Activated T-helper 2 cell treated with anti-CD3 and anti-CD28 coated beads, Interferon-gamma antibody, Interleukin-2, Interleukin-4, amounts not matched to agents 10 μg/mL and 5 μg/mL and 100 μg/mL, durations not matched to agents 14 hours and 24 hours and 36 hours (primary cell): ENCODE measurements at places on chromosomes 12 and 14.

- no peaks in the 10 kb centered on the region for H3K36me3 ChIP-seq
- no peak overlapping the region for H3K27ac ChIP-seq
- H3K4me3 ChIP-seq, result no peak overlapping the region
- DNase-seq, result no peak
- no peaks in the 10 kb centered on the region for H3K27me3 ChIP-seq
Measured at GRCh38 chr12:17204289-17205054, 598.5 kb upstream of the LMO3 start.

DNA sequence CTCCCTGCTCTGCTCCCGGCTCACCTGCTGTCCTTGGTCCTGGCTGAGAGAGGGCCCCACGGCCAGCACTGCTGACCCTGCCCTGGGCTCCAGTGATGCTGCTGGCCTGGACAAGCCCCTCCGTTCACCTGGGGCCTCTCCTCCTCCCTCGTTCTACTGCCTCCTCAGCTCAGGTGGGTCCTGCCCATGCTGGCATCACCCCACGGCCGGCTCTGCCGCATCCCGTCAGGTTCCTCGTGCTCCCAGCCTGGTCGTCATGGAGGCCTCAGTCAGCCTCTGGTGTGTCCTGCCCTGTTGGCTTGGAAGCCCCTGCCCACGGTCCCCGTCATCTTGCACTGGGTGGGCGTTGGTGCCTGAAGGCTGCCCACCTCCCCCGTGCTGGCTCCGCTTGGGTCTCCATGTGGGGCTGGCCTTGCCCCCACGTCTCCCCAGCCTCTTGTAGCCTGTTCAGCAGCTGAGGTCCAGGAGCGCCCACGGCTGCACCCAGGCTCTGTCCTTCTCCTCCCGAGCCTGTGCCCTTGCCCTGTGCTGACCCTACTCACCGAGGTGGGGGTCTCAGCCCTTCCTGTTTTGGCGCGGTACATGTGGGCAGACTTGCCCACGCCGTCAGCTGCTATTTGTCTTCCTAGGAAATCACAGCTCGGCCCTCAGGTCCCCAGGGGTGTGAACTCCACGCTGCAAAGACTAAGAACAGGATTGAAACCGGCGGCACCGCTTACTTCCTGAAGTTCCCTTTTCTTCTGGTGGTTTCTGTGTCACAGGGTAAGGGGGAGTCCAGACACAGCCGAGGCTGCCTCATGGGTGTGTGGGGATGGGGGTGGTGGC lies 121.6 kb downstream of the TMEM121 start:
- H3K36me3 ChIP-seq, result no peaks in the 10 kb centered on the region
- no peaks in the 10 kb centered on the region for H3K4me1 ChIP-seq
- no peaks in the 10 kb centered on the region for H3K27me3 ChIP-seq
- no peak overlapping the region for H3K27ac ChIP-seq
- no peak overlapping the region for H3K4me3 ChIP-seq

DNA sequence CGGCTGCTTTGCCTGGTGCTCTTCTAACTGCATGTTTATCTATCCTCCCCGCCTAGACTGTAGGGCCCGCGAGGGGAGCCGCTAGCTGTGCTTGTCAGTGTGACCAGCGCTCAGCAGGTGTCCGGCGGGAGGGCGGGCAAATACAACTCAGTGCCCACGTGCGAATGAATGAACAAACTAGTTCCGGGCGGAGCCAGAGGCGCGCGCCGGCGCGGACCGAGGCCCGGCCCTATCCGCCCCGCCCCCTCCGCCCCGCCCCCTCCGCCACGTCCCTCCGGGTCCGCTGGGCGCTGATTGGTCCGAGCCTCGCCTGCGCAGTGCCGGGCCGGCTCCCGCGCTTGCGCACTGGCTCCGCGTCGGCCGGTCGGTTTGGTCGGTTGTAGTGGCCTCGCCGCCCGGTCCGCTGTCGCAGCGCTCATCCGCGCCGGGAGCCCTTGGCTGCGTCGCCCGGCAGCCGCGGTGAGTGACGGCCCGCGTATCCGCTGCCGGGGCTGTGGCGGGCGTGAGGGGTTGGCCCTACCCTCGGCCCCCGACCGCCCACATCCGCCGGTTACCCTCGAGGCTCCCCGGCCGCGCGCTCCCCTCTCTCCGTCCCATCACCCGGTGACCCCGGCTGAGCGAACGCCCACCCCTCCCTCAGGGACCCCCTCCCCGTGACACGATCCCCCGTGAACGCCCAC lies 60.0 kb downstream of the DDX51 start:
- peak overlapping the region; percentile 97 for H3K27ac ChIP-seq
- peak overlapping the region; percentile 97 for H3K4me3 ChIP-seq
- H3K4me1 ChIP-seq, result peaks cover 19% of the 10 kb centered on the region
- peak; percentile 86 for DNase-seq
- H3K36me3 ChIP-seq, result peaks cover 25% of the 10 kb centered on the region

- H3K27me3 ChIP-seq, result peaks cover under 1% of the 10 kb centered on the region
- no peak overlapping the region for H3K4me3 ChIP-seq
- H3K4me1 ChIP-seq, result no peaks in the 10 kb centered on the region
- no peak for DNase-seq
Measured at GRCh38 chr12:67019070-67019469, 250.1 kb upstream of the CAND1 start.

DNA sequence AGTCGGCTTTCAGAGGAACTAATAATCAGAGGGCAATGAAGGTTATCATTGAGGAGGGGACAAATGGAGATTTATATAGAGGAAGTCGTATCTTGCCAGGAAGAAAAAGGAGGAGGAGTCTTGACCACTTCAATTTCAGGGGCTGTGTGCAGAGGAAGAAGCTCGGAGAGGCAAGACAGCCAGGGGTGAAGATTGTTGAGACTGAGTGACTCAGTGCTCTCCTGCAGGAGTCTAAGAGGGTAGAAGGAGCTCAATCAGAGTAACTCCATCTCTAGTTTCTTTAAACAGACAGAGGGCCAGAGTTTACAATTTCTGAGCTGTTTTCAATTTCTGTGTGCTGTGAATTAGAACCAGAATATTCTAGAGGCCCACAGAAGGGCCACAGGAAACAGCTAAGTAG lies 439.3 kb upstream of the PRICKLE1 start:
- H3K27ac ChIP-seq, result no peak overlapping the region
- no peak overlapping the region for H3K4me3 ChIP-seq
- no peaks in the 10 kb centered on the region for H3K36me3 ChIP-seq

- peaks cover 7% of the 10 kb centered on the region for H3K27me3 ChIP-seq
- no peak overlapping the region for H3K4me3 ChIP-seq
- H3K36me3 ChIP-seq, result no peaks in the 10 kb centered on the region
- DNase-seq, result no peak
- H3K27ac ChIP-seq, result no peak overlapping the region
- H3K4me1 ChIP-seq, result peaks cover 5% of the 10 kb centered on the region
Measured at GRCh38 chr14:54252072-54252730, 144.6 kb upstream of the CDKN3 start.

DNA sequence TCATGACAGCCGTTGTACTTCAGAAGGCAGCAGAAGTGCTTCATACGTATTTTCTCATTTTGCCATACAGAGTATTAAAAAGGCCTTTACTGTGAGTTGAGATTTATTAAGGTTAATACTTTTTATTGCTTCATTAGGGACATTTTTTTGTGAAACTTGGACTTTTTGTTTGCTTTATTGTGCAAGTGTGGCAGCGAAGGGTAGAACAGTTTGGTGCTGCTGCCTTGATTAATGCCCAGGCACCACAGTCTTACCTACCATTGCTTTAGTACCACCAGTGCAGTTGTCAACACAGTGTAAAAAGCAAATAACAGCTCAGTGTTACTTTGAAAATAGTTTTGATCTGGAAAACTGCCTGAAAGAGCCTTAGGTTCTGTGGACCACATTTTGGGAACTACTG lies 147.4 kb downstream of the PCNX1 start:
- no peak overlapping the region for H3K4me3 ChIP-seq
- H3K4me1 ChIP-seq, result no peaks in the 10 kb centered on the region
- no peaks in the 10 kb centered on the region for H3K27me3 ChIP-seq

DNA sequence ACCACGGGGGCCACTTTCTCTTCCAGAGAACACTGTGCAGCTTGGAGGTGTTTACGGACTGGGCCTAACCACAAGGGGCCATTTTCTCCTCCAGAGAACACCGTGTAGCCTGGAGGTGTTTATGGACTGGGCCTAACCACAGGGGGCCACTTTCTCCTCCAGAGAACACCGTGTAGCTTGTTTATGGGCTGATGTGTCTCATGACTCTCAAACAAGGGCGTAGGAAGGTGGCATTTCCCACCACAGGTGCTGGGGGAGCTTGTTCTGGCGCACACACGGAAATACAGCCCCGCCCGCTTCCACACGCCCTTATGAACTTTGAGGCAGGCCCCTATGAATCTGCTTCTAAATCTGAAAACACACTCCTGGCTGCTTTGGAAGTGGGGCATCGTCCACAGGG lies 174.6 kb upstream of the SFSWAP start:
- H3K27ac ChIP-seq, result no peak overlapping the region
- H3K4me1 ChIP-seq, result peaks cover 3% of the 10 kb centered on the region
- H3K4me3 ChIP-seq, result no peak overlapping the region
- H3K27me3 ChIP-seq, result peaks cover 4% of the 10 kb centered on the region
- DNase-seq, result no peak

DNA sequence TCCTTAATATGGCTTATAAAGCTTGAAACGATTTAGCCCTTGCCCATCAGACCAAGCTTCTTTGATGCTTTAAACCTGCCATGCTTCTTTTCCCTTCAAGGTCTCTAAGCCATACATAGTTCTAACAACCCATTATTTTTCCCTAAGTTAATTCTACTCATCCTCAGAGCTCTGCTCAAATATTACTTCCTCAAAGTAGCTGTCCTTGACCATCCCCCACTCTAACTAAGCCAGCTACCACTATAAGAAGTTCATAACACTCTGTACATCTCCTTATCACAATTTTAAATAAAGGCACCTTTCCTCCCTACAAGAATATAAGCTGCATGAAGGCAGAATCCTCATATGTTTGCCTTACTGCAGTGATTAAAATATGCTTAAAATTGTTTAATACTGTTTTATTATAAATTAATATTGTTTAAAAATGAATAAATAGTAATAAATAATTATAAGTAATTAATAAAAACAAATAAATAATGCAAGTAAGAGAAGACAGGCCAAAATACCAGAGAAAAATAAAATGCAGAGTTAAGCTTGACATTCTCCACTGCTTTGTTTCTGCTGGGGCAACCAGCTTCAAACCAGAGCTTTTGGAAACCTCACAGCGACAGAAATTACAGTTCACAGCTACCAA lies 76.8 kb downstream of the NUMB start:
- peaks cover 12% of the 10 kb centered on the region for H3K36me3 ChIP-seq
- DNase-seq, result no peak
- H3K27ac ChIP-seq, result no peak overlapping the region
- H3K27me3 ChIP-seq, result no peaks in the 10 kb centered on the region

GRCh38 chr14:91061056-91061887 lies 831 bp upstream of the RPS6KA5 start:
- H3K27me3 ChIP-seq, result no peaks in the 10 kb centered on the region
- no peak overlapping the region for H3K4me3 ChIP-seq
- H3K4me1 ChIP-seq, result peaks cover 51% of the 10 kb centered on the region
- no peak overlapping the region for H3K27ac ChIP-seq
- H3K36me3 ChIP-seq, result peaks cover 29% of the 10 kb centered on the region
- DNase-seq, result no peak

GRCh38 chr12:117402363-117402762 lies 40.9 kb upstream of the NOS1 start:
- H3K4me1 ChIP-seq, result no peaks in the 10 kb centered on the region
- DNase-seq, result no peak
- no peak overlapping the region for H3K27ac ChIP-seq

- H3K4me3 ChIP-seq, result no peak overlapping the region
- peaks cover 21% of the 10 kb centered on the region for H3K4me1 ChIP-seq
- no peak overlapping the region for H3K27ac ChIP-seq
- H3K36me3 ChIP-seq, result peaks cover 40% of the 10 kb centered on the region
- no peak for DNase-seq
- no peaks in the 10 kb centered on the region for H3K27me3 ChIP-seq
Measured at GRCh38 chr14:60102389-60102788, 10.7 kb downstream of the PCNX4 start.

DNA sequence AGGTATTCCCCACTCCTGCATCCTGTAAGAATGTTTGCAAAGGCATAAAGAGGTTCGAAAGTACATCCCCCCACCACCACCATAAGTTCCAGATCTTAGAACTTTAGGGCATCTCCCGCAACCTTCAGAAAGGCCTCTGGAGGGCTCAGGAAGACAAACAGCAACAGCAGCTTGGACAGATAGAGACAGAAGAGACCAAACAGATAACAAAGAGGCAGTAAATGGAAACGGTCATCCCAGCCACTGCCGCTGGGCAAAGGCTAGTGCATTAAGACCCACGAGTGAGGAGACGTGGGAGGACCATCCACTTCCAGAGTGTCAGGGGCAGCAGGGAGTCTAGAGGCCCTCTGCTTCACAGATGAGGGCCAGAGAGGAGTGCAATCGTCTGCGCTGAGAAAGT lies 124.3 kb downstream of the CRACR2A start:
- peaks cover 16% of the 10 kb centered on the region for H3K4me1 ChIP-seq
- no peak overlapping the region for H3K27ac ChIP-seq
- no peaks in the 10 kb centered on the region for H3K27me3 ChIP-seq
- peaks cover 38% of the 10 kb centered on the region for H3K36me3 ChIP-seq
- H3K4me3 ChIP-seq, result no peak overlapping the region

- H3K4me3 ChIP-seq, result no peak overlapping the region
- H3K36me3 ChIP-seq, result no peaks in the 10 kb centered on the region
- H3K4me1 ChIP-seq, result no peaks in the 10 kb centered on the region
- DNase-seq, result no peak
Measured at GRCh38 chr12:71551529-71551928, 111.9 kb downstream of the LGR5 start.

DNA sequence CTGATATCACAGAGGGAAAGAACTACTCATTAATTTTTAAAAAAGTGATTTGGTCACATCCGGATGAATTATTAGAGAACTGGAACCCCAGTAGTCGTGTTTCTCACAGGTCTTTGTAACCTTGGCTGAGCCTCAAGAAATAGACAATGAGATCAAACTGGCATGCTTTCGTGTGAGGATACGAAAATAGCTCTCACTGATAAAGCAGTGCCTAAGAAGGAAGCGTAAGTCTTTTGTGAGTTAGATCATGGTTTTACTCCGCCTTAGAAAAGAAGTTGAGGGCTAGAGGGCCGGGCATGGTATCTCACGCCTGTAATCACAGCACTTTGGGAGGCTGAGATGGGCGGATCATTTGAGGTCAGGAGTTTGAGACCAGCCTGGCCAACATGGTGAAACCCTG lies 33.8 kb upstream of the GALNT16 start:
- no peak for DNase-seq
- H3K27me3 ChIP-seq, result no peaks in the 10 kb centered on the region
- H3K4me3 ChIP-seq, result no peak overlapping the region

DNA sequence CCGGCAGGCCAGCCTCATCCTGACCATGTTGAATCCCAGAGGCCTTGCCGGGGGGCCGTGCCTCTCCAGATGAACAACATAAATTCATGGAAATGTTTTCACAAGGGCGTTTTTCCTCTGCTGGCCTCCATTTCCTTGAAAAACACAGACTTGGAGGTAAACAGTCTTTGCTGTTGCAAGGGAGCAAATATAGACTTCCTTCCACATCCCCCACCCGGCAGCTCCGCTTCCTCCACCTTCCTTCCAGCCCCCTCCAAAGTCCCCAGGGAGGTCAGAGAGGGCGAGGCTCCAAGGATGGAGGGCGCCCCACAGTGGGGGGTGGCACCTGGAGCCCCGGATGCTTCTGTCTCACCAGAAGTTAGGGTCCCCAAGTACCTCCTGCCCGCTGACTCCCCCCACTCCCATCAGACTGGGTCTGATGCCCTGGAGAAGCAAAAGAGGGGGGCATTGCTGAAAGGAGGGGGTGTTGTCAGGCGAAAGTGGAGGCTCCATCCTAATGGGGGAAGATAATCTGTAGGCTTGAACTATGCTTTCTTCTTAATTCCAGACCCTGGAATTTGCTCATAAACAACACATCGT lies 31.1 kb downstream of the CALM1 start:
- no peak overlapping the region for H3K4me3 ChIP-seq
- no peaks in the 10 kb centered on the region for H3K27me3 ChIP-seq
- no peaks in the 10 kb centered on the region for H3K36me3 ChIP-seq
- no peaks in the 10 kb centered on the region for H3K4me1 ChIP-seq
- no peak overlapping the region for H3K27ac ChIP-seq
- DNase-seq, result no peak
